SIG-M5 (cell line): ENCODE measurements at places on chromosomes 5 and 9.

GRCh38 chr9:34507966-34508365, 14.8 kb downstream of the ENHO start:
- DNase-seq: no peak

DNA sequence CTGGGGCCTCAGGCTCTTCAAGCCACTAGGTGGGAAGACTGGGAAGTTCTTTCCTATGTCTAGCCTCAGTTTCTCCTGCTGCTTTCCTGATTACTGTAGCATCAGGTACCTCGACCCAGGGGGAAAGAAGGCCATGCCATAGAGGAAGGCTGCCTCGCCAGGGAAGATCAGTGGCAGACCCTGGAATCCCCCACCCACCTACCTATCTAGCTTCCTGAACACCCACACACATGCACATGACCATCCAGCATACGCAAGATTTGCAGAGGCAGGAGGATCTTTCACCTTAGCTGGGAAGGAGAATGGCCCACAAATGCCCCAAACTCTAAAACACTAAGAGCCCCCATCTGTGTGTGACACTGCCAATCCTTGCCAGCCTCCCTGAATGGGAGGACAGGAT, 8.0 kb downstream of the NR5A1 start:
- DNase-seq: no peak

DNA sequence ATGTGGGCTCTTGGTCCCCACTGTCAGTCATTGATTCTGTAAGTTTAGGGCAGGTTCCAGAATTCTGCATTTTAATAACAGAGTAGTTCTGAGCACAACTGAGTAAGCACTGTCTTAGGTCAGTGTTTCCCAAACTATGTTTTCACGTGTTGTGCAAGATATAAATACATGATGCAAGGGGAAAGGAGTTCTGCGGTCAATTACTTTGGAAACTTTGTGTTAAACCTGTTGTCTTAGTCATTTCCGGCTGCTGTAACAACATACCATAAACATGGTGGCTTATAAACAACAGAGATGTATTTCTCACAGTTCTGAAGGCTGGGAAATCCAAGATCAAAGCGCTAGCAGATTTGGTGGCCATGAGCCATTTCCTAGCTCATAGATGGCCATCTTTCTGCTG, 69.8 kb downstream of the EQTN start:
- DNase-seq: no peak

DNA sequence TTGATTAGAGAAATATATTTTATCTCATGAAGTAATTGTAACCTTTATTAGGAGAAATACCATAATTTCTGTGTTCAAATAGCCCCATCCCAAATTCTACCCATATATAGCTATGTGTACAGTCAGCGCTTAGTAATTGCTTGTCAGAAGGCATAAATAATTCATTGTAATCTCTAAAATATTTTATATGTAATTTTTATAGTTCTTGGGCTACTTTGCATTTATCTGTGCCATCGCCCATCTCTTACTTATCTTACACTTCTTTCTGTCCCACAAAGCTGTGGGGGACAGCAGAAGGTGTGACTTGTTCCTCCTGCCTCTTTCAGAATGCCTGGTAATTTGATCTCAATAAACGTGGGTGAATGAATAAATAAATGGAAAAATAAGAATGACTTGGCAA, 5.5 kb downstream of the ADAMTSL1 start:
- DNase-seq: no peak

DNA sequence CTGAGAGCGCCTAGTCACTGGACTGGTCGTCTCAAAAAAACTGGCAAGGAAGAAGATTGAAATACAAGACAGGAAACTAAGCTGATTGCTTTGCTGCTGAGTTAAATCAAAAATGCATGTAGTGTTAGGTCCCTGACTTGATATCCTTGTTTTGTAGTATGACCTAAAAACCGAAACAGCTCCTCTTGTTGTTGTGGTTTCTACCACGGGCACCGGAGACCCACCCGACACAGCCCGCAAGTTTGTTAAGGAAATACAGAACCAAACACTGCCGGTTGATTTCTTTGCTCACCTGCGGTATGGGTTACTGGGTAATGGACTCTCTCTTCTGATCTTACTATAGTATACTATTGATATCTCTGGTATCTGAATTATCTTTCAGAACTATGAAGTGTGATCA, 4.3 kb downstream of the MTRR start:
- DNase-seq: no peak

DNA sequence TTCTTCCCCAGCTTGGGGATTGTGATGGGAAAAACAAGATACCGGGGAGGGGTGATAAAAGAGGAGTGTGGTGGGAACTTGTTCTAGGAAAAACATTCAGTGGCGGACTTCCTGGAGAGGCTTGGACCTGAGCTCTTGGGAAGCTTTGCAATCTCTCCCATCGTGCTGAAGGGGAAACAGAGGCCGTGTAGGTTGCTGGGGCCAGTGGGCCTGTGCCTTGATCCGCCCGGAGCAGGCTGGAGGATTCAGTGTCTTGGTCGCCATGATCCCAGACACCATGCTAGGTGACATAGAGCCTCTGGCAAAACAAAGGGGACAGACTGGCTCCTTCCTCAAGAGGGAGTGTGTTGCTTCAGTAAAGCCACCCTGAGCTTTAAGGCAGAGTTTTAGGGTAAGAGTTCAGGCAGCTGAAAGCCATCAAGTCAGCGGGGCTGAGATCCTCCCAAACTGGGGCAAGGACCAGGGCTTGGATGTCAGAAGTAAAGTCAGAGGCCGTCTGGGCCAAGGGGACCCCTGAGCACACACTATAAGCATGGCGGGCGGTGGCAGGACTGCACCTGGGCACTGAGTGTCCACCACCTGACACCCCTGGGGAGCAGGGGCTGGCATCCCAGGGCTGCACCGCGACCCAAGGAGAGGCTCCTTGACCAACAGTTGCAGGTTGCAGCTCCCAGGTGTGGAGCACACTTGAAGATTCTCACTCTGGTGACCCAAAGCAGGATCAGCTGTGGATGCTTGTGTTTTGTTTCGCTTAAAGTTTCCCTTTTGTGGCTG, 44.7 kb downstream of the TRIP13 start:
- no peak for DNase-seq

DNA sequence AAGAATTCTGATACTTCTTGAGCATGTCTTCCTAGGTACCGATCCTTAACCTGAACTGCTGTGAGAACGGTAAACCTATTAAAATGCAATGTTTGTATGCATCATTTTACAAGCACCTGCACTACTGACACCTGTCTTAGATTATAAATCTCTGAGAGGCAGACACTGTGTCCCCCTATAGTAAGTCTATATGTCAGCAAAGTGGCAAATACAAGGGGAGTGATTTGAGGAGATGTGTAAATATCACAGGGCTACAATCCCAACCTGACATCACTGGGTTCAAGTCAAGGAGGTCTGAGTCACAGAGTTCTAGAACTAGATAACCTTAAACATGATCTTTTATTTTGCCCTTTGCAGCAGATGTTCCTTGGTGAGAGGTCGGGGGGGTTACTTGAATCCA, 64.1 kb downstream of the ANKH start:
- no peak for DNase-seq
